A172 (cell line): ENCODE measurements at places on chromosomes 6 and 20. TPM values are rescaled to one million over a fixed set of nuclear protein-coding genes. Genes with fewer than 3 reads are reported as not detected.

The HLA-DRB5 gene
- not detected in 2 replicates for total RNA-seq

The SLC17A1 gene
- not detected in 2 replicates for total RNA-seq

The MOXD1 gene
- 18.5 and 27.5 TPM in 2 replicates for total RNA-seq

The FABP7 gene
- total RNA-seq, result 0.19 TPM in 1 of 2 replicates, not detected in the other

The OPRL1 gene
- 0.81 and 1.2 TPM in 2 replicates for total RNA-seq
